ENCODE measurements at places on chromosomes 2 and 18.

- no peak for DNase-seq
Measured at GRCh38 chr2:224126440-224126839, 87.4 kb upstream of the SERPINE2 start.

DNA sequence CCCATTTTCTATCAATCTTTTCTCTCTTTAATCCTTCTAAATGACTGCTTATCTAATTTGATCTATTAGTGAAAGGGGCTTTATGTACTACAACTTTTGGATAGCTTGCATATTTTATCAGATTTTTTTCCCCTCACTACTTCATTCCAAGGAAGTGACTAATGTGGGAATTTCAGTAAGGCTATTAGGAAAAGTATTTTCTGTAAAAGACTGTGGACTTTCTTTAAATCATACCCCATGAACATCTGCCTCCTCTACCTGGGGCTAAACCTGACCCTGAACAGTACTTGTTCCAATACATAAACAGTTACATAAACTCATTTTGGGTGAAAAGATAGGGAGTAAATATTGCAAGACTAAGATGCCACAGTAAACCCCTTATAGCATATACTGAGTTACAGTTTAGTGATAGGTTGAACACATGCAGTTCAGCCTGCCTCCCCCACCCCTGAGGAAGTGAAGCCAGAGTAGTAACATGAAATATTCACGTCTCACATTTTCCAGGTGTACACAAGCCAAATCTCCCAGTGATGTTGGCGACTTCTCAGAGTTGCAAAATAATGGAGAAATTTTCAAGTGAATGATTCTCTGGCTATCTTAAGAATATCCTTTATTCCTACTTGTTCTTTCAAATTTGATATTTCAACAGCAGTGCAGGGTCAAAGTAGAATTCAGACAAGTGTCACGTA, 590.9 kb upstream of the ZEB2 start:
- DNase-seq = no peak

DNA sequence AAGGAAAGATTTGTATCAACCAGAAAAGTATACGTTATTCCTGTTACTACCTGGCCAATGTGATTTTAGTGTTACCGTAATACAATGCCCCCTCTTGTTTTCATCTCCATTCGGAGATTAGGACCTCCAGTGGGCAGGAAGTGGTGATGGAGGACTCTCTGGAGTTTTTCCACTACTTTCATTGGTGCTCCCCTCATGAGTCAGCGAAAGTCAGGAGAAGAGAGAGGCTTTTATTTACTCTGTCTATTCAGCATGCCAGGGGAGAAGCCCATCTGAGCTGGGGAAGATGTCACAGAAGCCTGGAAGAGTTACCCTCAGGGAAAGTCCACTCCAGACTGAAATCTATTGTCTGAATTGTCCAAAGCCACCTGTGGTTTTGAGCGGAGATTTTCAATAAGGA, 88.2 kb upstream of the THUMPD2 start:
- DNase-seq = no peak

DNA sequence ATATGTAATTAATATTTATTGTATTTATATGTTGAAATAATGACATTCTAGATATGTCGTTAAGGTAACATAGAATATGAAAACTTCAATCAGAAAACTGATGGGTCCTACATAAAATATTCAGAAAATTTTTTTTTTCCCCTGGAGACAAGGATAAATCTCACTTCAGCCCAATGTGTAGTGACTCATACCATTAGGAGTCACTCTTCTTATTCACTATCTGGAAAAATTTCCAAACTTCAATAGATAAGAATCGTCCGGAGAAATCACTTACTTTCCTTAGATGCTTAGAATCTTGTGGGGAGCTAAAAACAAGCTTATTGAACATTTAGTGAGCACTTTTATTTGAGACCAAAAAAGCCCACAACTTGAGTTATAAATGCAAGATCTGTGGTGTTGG, 4.6 kb downstream of the SERPINB13 start:
- no peak for DNase-seq

GRCh38 chr2:140643761-140644187, 1487.0 kb downstream of the LRP1B start:
- no peak for DNase-seq

DNA sequence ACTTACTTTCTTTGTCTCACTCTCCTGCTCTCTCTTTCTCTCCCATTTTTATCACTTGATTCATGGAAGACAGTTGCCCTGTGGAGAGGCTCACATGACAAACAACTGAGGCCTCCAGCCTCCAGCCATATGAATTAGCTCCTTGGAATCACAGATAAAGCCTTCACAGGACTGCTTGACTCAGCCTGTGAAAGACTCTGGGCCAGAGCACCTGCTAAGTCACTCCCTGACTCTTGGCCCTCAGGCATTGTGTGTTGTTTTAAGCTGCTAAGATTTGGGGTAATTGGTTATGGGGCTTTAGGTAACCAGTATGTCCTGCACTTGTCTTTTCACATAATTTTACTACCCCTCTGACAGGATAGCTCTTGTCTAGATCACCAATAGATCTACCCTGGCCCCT, 334.9 kb downstream of the SOX11 start:
- DNase-seq = no peak

DNA sequence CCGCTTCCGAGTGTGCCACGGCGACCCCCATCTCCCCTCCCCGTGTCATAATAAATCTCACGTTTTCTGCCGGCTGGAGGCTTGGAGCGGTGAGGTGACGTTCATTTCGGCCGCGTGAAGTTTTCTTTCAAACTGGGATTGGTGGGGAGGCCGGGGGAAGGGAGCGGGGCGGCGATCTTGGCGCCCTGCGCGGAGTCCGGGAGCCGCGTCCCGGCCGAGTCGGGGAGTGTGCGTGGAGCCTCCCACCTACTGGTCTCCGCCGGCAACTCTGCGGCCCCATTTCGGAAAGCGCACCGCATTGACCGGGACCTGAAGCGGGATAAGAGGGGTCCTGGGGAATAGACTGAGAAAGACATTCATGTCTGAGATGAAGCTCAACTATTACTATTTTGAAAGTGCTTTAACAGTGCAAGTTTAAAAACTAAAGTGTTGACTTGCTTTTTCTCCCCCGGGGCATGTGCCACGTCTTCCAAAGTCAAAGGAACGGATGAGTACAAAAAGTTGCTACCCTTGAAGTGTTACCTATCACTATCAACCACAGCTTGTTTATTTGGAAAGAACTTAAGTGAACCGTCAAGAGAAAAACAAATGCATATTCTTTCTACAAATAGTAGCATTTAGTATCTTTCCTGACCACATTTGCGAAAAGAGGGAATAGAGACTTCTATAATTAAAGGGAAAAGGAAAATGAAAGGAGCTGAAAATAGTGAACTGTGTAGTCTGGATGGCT, 818 bp upstream of the IKZF2 start:
- peak; percentile 20 for DNase-seq

DNA sequence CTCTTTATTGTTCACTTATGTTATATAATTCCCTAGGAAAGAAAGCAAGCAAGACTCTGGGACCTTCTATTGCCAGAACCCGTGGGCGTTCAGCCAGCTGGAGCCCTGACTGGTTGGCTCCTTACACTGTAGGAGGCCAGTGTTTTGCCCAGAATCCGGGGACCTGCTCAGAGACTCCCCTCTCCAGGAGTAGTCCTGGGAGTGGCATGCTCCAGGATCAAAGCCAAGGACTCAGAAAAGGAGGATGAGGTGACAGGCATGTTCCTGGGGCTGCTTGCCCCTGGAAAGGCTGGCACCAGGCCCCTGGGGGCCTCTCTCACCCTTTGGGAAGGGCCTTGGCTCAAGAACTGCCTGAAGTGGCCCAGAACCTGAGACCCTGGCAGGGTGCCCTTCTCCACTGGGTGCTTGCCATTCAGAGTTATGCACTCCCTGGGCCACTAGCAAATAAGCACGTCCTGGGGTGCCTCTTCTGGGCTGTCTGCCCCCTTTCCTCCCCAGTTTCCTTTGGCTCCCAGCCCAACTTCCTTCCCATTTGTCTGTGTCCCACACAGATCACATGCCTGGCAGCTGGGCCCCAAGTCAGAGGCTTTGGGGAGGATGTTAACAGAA, 19.6 kb upstream of the KIF3C start:
- no peak for DNase-seq

- no peak for DNase-seq
Measured at GRCh38 chr2:17171446-17172049, 346.7 kb downstream of the RAD51AP2 start.

GRCh38 chr2:28102455-28102874, 211.9 kb downstream of the BABAM2 start:
- DNase-seq = no peak

GRCh38 chr2:229431327-229431954, 160.4 kb upstream of the PID1 start:
- DNase-seq = no peak

GRCh38 chr18:46623541-46623940, 33.5 kb downstream of the LOXHD1 start:
- no peak for DNase-seq

- no peak for DNase-seq
Measured at GRCh38 chr2:241601841-241602240, 35.1 kb downstream of the THAP4 start.

DNA sequence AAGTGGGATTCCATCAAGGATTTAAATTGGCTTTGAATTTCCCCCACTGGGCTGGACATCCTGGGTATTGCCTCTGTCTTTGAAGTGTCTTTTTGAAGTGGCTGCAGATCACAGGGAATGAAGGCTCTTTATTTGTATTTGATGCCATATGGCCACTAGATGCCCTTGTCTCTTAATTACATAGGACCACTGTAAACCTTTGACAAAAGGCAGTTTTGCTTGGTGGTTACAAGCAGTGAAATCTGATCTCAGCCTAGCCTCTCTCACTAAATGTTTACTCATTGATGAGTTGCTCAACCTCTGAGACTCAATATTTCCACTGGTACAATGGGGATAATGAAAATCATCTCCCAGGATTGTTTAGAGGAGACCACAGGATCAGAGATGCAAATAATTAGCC, 102.2 kb downstream of the INSIG2 start:
- no peak for DNase-seq

- no peak for DNase-seq
Measured at GRCh38 chr18:58502628-58503027, 126.3 kb downstream of the ALPK2 start.

- no peak for DNase-seq
Measured at GRCh38 chr2:86477349-86477748, 36.2 kb downstream of the KDM3A start.

Measured in stimulated activated CD8-positive, alpha-beta memory T cell treated with anti-CD3 and anti-CD28 coated beads, Interleukin-15, amount 100 ng/mL, for 24 hours (primary cell).